ENCODE measurements at places on chromosomes 7 and 10.

GRCh38 chr10:35346248-35346647, 9.9 kb downstream of the CCNY start:
- no peak for DNase-seq

DNA sequence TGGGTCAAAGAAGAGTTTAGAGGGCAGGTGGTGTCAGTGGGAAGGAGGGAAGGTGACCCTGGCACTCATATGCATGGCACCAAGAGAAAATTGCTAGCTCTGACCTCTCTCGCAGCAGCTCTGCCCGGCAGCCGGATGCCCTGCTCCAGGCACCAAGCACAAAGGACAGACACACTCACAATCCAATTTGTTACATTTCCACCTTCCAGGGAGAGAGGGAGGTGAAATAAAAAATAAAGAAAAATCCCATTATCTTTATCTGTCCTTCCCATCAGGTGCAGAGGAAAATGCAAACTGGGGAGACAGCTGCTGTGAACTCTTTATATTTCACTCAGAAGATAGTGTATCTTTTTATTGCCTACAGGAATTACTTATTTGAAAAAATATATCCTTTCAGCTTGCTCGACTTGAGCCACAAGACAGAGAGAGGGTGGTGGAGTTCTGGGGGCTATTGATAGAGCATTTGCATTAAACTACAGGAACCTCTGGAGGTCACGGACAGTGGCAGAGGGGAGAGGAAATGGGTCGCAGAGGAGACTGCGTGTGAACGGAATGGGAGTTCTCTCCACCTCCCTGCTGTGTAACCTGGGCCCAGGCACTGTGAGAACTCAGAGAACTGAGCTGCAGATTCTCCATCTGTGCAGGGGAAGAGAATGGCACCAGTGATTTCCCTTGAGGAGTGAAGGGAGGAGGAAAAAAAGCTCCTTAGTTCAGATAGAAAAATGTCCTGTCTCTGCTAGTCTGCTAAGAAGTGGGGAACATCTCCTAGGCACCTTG, 421.4 kb downstream of the PLXNA4 start:
- DNase-seq: no peak

DNA sequence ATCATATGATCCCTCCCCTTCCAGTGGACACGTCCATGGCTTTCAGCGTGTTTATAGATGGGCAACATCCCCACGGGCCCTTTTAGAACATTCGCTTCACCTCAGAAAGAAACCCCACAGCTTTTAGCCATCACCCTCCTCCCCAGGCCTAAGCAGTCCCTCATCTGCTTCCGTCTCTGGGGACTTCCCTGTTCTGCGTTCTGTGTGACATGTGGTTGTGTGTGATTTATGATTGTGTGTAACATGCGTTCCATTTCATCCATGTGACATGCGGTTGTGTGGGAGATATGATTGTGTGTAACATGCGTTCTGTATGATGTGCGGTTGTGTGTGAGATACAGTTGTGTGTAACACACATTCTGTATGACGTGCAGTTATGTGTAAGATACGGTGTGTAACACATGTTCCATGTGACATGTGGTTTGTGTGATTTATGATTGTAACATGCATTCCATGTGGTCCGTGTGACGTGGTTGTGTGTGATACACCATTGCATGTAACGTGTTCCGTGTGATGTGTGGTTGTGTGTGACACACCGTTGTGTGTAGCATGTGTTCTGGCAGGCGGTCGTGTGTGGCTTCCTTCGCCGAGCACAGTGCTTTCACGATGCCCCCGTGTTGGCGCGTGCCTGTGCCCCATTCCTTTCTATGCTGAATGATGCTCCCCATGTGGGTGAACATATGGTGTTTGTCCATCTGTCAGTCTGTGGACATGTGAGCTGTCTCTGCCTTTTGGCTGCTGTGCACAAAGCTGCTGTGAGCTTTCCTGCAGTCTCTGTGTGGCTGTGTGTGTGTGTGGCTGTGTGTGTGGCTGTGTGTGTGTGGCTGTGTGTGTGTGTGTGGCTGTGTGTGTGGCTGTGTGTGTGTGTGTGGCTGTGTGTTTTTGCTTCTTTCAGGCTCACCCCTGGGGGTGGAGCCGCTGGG, 26.2 kb downstream of the PWWP2B start:
- DNase-seq: no peak

- DNase-seq: no peak
These were observed 19.4 kb downstream of the NRAP start for GRCh38 chr10:113644185-113645120.

DNA sequence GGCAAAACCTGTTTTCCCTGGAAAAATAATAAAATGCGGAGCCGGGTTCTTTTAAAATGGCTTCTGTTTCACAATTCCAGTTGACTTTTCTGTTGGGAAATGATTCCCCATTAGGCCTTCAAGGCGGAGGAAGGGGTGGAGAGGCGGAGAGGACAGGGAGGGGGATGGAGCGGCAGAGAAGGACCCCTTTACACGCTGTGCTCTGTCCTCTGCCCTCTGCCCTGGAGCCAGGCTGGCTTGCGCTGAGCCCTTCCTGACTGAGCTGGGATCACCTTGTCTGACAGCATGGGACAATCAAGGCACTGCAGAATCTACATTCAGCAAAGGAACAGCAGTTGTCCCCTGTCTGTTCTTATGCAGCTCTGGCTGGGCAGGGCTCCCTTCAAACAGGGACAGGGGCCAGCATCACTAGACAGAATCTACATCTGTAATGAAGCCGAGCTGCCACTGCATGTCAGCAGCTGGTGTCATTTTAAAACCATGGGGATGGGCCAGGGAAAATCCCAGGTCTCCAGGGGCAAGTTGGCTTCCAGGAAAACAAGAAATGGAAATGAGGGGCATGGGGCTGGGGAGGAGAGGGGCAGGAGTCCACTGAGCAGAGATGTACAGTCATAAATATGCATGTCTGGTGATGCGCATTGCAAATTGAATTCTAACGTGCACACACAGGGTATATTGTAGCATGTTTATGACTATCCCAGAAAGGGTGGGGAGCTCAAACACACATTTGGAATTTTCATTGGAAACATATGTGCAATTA, 120.0 kb downstream of the MKX start:
- no peak for DNase-seq

DNA sequence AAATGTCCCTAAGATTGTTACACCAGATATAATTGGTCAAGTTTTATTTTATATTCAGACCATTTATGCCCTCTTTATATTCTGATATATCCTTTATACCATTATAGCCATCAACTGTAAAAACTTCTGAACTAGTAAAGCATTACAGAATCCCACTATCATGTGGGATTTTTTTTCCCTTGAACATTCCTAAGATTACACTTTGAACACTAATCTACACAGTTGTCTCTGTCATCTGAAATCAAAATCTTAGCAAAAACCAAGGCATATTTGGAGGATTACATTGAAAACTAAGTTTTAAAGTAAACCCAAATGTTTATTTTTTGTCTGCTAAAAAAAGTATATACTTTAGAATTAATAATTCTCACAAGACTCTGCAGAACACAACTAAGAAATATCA, 116.2 kb upstream of the GPR22 start:
- no peak for DNase-seq

DNA sequence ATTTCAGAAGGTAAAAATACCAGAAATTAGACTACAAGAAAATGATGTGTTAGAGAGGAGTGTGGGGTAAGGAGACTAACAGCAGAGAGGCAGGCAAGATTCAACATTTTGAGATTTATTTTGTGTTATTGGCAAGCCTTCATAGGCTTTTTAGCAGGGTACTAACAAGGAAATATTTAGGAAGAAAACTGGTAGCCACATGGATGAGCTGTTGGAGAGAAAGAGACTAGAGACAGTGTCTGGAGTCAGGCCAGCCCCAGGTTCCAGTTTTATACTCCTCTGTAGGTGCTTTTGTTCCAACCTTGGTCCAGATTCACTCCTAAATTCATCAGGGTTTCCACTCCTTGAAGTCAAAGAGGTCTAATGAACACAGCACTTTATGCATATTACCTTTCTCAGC, 41.1 kb downstream of the GPRIN2 start:
- no peak for DNase-seq
